Renal cortical epithelial cell (primary cell): ENCODE measurements at places on chromosomes 6 and 20.
A peak's percentile ranks its signal among the peaks of the same experiment; 100 is the strongest.

- no peak for DNase-seq
These were observed 71.8 kb downstream of the ALDH8A1 start for GRCh38 chr6:134878136-134878535.

GRCh38 chr6:68737061-68737460, 102.0 kb downstream of the ADGRB3 start:
- DNase-seq = no peak

- DNase-seq = peak; percentile 4
These were observed 110.8 kb downstream of the ERMARD start for GRCh38 chr6:169862043-169862891.

GRCh38 chr6:170370416-170370815, 63.9 kb downstream of the FAM120B start:
- no peak for DNase-seq

DNA sequence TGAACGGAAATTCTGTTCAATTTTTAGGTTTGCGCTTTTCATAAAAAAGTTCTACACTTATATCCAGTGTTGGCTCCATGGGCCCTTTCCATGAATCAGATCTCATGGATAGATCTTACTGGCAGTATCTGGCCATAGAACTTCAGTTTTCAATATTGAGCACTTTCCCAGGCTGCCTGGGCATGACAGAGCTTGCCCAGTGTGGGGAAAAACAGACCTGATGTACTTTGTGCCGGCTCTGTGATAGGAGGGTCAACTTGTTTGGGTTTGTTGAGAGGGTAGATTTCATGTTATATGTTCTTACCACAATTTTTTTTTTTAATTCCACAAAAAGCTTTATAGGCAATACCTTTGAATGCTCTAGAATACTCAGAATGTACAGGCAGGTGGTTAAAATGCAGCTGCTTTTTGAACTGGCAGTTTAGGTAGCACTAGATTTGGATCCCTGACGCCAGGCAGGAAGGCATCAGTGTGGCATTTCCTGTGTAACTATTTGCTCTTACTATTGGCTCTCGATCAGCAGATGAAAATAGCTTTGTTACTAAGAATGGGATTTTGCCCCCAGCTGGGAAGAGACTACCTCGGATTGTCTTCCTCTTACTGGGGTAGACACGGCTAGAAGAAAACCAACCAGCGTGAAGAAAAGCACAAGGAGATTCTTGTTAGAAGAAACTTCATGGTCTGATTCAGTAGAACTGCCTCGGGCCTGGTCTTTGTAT, 404.9 kb upstream of the SOX4 start:
- no peak for DNase-seq

- DNase-seq = peak; percentile 72
These were observed 39.0 kb downstream of the MAN1A1 start for GRCh38 chr6:119310486-119311036.

DNA sequence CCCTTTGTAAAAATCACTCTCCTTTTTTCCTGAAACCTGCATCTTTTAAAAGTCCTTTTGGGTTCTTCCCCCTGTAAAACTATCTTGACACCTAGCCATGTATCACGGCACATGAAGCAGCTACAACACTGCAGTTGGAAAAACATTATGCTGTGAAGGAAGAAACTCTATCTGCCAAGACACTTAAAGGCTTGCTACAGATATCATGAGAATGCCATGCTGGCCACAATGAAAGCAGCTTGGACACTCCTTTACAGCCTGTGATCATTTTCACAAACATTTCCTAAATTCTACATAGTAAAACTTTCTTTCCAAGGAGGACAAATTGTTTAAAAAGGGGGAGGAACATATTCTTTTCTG, 31.8 kb downstream of the CNKSR3 start:
- DNase-seq = no peak

DNA sequence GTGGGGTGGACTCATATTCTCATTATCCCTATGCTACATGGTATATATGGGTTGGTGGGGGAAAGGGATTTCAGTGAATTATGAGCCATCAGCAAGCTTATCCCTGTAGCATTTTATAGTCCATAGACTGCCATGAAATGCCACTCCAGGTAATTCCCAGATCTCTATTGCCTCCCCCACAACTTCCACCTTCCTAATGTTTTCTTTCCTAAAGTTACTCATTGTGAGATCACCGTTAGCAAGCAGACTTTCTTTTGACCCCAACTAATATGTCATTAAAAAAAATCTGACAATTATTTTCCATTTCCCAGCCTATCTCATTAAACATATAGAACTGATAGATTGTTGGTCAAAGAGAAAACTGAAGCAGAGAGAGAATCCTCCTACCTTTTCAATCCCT, 40.7 kb upstream of the TBX18 start:
- peak; percentile 15 for DNase-seq

DNA sequence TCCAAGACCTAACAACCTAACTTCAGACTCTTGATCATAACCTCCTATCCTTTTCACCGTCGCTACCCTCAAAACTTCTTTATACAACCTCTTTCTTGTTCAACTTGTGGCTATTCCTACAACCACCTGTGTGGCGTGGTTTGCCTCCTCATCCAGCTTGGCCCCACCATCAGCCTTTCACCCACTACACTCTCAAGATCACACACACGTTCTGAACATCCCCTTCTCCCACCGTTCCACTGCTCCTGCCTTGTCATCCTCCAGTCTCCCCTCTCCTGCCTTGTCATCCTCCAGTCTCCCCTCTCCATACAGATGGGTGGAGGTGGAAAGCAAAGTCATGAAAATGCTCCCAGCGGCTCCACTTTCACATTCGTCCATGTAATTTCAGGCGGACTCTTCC, 14.0 kb downstream of the MAK start:
- DNase-seq = no peak

DNA sequence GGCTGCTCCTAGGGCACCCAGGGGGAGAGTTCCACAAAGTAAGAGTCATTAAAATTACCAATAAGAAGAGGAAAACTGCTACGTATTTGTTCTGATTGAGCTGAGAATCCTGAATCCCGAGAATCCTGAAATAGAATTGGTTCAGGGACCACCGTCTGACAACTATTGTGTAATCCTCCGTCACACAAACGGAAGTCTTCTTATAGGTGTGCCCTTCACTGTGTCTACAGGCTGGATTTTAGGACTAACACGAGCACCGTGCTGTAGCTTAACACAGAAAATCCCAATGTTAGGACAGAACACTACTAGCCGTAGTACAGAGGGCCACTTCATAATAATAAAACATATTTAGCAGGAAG, 50.6 kb upstream of the RNF182 start:
- DNase-seq = no peak

DNA sequence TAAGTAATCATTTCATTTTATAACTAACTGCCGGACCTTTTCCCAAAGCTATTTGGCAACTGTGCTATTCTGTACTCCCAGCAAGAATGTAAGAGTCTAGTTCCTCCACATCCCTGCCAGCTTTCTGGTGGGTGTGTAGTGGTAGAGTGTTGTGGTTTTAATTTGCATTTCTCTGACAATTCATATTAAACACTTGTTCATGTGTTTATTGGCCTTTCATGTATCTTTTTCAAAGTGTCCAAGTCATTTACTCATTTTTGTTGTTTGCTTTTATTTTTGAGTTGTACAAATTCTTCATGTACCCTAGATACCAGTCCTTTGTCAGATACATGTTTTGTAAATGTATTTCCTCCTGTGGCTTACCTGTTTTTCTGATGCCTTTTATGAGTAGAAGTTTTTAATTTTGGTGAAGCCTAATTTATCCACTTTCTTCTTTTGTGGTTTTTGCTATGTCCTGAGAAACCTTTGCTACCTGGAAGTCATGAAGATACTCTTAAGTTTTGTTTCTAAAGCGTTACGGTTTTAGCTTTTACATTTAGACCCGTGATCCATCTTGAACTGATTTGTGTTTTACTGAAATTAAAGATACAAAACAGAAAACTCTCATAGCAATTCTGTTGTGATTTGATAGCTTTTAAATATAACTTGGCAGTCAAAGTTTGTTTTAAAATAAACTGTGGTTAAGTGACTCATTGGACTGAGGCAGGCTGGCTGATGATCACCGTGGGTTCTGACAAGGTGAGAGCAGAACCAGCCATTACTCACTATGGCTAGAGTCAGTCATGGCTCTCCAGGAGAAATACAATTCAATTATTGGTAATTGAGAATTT, 8.0 kb downstream of the MYLIP start:
- peak; percentile 92 for DNase-seq

DNA sequence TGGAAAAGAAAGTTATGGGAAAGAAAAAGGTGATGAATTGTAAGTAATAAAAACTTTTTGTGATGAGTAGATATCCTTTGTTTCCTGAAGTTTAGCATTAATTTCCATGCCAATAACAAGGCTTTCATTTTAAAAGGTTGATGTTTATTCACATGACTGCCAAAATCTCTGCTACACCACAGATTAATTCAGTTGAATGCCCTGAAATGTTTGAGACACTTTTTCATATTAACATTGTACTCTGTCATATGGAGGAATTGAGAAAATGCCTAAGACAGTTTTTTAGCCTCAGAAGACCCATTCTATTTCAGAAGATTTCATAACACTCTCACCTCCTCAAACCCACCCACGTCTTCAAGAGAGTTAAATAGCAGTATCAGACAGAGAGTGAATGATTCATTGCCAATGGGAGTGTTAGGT, 115.5 kb downstream of the ADGRG6 start:
- no peak for DNase-seq
